ENCODE measurements at places on chromosomes 16 and 17.

DNA sequence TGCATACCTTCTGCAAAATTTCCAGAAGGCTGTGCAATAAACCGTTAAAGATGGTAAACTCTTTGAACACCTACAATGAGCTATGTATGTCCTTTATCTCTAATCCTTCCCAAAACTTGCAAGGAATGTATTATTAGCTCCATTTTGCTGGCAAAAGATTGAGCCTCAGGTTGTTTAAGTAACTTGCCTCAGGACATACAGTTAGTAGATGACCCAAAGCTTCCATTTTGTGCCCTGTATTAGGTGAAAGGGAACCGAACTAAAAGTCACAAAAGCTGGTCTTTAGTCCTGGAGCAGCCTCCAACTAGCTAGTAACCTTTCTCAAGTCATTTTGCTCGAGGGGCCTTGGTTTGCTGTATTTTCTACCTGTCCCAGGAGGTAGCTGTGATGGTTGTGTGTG lies 4.3 kb downstream of the ADGRG3 start:
- no peak for DNase-seq

GRCh38 chr16:22027633-22028032 lies 19.7 kb downstream of the MOSMO start:
- no peak for DNase-seq

DNA sequence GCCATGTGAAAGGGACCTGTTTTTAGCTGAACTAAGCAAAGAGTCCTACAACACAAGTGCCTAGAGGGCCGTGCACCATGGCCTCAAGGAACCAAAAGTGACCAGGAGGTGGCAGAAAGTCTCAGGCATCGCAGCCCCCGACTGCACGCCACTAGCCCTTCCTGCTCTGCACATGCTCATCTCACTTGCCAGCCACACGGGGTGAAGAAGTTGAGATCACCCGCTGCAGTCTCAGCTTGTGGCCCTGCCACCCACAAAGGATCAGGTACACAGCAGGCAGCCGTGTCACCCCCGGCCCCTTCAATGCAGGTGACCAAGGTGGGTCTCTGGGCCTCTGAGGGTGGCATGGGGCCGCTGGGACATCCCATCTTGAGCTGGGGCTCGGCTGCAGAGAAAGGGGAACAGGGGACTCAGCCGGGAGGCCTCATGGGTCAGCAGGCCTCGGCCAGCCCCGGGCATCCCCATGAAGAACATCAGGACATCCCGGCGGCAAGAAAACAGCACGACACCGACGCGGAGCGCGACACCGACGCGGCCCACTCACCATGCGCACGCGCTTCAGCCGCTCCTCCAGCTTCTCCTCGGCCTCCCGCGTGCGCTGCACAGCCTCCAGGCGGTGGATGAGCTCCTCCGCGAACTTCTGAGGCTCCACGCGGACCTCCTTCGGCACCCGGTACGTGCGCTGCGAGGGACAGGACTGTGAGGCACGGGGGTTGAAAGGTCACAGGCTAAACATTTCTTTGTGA lies 21.0 kb downstream of the PDIA2 start:
- DNase-seq: no peak

DNA sequence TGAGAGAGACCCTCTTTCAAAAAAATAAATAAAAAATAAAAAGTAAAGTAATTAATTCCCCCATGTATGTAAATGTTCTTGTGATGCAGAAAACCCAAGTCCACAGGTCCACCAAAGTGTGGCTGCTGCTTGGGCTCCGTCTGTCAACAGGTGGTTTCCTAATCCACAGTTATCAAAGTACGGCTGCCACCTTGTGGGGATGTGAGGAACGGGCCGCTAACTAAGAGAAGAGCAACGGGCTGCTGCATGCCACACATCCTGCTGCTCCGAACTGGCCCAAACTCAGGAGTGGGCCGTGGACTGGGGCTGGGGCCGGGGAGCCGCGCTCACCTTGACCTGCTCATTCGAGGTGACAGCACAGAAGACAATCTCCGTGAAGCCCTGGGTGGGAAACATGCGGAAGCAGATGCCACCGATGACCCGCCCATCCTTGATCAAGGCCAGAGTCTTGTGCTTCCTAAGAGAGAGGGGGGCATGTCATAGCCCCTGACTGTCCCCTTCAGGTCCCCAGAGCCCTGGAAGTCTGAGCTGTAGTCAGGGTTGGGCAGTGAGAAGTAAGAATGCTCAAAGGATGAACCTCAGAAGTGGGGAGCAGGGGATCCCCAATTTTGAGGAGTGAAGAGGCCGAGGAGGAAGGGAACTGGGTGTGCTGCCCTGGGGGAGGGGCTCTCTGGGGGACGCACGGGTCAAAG lies 4.3 kb downstream of the KAT2A start:
- DNase-seq: no peak

DNA sequence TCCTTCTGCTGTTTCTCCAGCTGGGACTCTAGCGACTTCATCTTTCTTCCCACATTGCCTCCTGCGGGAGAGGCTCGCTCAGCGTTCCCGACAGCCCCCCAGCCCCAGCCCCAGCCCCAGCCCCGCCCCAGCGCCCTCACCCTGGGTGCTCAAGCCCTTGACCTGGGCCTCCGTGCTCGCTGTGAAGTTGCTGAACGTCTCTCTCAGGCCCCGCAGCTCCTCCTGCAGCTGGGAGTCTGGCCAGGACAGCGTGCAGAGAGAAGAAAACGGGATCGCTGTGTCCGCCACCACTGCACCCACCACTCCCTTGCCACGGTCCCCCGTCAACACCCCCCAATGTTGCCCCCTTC lies 2.4 kb downstream of the ASGR1 start:
- no peak for DNase-seq
